Stimulated activated CD4-positive, alpha-beta T cell treated with anti-CD3 and anti-CD28 coated beads, TNF-alpha, amount 100 ng/mL, for 1 hour (primary cell): ENCODE measurements at places on chromosomes 11 and 22.

- no peak for DNase-seq
Measured at GRCh38 chr11:111846636-111847035, 24.7 kb downstream of the ALG9 start.

GRCh38 chr11:68574308-68574707 lies 110.0 kb upstream of the GAL start:
- DNase-seq, result no peak

- no peak for DNase-seq
Measured at GRCh38 chr22:49638788-49639187, 188.9 kb downstream of the BRD1 start.

GRCh38 chr11:37532271-37532670 lies 934.2 kb upstream of the RAG2 start:
- DNase-seq, result no peak

- no peak for DNase-seq
Measured at GRCh38 chr11:88175569-88176075, 379 bp upstream of the RAB38 start.

DNA sequence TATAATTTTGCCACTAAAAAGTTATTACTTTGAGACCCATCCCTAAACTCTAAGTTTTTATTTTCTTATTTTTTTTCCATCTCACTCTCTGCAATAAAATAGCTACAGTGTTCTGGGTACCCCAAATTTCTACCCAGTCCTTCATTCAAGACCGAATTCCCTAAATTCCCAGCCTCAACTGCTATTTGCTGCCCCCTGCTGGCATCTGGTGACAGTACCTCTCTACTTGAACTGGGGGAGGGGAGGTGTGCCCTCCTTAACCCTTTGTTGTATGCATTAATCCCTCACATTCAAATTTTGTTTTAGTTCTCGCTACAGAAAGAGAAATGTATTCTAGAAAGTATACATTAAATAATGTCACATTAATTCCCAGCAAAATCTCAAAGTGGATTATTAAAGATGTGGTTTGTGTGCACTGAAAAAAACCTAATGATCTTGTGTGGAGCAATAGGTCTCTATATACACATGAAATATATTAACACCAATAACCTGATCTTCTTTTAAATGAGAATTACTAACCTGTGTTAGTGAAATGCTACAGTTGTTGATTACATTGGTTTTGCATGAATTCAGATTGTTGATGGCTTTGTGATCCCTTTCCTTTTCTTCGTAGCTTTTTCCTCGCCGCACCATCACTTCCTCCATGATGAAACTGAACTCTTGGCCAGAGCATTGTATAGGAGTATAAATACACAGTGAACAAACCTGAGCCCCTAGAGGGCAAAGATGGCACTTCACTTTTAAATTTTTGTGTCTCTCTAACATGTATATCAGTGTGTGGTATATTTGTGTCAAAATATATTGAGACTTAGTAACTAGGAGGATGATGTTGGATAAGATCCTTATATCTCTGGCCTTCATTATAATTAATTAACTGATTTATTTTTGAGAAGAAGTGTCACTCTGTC lies 590.0 kb downstream of the METTL15 start:
- no peak for DNase-seq

DNA sequence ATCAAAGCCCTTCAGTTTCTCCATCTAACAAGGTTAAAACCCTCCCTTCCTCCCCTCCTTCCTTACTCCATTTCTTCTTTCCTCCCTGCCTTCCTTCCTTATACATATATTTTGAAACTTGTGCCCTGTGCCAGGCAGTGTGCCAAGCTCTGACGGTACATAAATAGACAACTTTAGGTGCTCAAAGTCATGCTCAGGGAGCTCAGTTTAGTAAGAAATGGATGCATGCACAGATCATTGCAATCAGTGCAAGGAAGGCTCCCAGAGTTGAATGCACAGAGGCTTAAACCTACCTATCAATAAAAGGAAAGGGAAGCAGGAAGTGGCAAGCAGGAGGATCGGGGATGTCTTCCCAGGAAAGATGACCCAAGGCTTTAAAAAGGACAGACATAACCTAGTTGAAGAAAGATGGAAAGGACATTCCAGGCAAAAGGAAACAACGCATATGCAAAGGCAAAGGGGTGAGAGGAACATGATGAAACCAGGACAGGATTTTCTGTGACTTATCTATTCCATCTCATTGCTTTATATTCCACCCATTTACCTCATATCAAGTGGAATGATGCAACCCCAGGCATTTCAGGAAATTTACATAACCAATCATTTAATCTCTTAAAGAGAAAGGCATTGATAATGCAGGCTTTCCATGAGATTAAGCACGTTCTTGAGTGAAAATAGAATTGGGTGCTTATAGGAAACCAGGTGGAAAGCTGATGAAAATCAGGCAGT lies 13.2 kb downstream of the FZD4 start:
- no peak for DNase-seq

DNA sequence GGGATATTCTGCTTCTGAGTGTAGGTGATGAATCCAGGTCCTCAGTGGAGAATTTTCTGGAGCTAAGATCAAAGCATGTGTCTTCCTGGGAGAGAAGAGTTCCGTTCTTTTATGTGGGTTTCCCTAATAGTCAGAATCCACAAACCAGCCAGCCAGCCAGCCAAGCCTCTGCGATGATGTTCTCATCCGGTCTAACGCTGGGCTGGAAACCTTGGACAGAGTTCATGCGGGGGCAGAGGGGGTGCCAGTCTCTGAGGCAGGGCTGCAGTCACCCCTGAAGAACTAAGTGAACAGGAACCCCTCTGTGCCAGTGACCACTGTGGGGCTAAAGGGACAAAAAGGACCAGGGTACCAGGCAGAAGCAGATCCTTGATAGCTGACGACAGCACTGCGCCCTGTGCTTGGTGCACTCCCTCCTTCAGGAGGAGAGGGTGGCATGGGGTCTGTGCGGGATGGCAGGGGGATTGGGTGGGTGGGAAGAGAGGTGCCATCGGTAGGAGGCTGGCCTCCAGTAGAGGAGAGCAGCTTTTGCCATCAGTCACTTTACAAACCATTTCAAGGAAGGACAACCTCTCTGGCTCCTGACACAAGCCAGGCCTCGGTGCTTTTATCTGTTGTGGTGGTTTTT lies 27.1 kb downstream of the ADAMTS15 start:
- DNase-seq, result no peak

- DNase-seq, result no peak
Measured at GRCh38 chr11:120739780-120740179, 228.2 kb downstream of the GRIK4 start.

- no peak for DNase-seq
Measured at GRCh38 chr22:47533961-47534803, 771.7 kb downstream of the TBC1D22A start.

- no peak for DNase-seq
Measured at GRCh38 chr22:23215294-23216241, 35.3 kb downstream of the BCR start.

- DNase-seq, result peak; percentile 58
Measured at GRCh38 chr22:20080445-20080775, 369 bp downstream of the DGCR8 start.

GRCh38 chr11:70191495-70192140 lies 11.5 kb upstream of the FADD start:
- peak; percentile 17 for DNase-seq

- no peak for DNase-seq
Measured at GRCh38 chr22:37418627-37419369, 8.5 kb downstream of the ELFN2 start.

- no peak for DNase-seq
Measured at GRCh38 chr11:110317516-110317932, 21.1 kb upstream of the RDX start.

- DNase-seq, result no peak
Measured at GRCh38 chr22:37533995-37534394, 14.8 kb upstream of the CARD10 start.

DNA sequence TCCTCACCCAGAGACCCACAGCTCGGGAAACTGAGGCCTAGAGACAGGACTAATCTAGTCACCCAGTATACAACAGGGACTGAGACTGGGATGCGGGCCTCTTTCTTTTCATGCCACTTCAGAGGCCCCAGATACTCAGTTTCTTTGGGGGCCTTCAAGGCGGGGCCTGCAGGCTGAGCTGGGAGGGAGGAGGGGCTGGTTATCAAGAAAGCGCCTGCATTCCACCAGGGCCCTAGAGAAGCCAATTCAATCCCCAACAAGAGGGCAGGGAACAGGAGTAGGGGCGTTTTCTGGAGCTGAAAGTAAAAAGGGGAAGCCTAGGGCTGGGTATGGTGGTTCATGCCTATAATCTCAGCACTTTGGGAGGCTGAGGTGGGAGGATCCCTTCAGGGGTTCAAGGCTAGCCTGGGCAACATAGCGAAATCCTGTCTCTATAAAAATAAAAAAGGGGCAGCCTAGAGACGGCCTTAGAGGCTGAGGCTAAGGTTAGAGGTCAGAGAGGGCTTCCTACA lies 1.6 kb downstream of the ATG2A start:
- no peak for DNase-seq

GRCh38 chr22:35392357-35392756 lies 7.6 kb upstream of the MCM5 start:
- no peak for DNase-seq

DNA sequence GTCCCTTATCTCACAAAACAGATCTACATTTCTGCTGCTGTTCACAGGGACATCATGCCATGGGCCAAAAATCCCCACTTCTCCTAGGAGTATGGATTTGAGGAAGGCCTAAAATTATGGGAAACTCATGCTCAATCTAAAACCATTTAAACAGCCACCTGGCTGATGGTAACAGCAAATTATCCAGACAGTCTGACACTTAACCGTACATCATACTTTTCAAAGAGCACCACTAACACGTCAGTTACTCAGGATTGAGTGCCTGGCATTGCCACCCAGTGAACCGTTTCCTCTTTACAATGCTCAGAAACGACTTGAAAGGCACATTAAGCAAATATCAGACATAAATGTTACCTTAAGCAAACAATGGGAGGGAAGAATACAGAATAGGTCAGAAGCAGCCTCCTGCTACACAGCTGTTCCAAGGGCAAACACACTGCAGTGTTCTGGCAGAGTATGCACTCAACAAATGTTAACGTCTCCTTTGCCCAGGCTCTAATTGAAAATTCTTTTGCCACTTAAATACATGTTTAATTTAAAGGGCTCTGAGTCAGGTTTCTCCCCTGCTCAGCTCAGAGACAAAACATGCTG lies 18.8 kb upstream of the SLC36A4 start:
- DNase-seq, result no peak

DNA sequence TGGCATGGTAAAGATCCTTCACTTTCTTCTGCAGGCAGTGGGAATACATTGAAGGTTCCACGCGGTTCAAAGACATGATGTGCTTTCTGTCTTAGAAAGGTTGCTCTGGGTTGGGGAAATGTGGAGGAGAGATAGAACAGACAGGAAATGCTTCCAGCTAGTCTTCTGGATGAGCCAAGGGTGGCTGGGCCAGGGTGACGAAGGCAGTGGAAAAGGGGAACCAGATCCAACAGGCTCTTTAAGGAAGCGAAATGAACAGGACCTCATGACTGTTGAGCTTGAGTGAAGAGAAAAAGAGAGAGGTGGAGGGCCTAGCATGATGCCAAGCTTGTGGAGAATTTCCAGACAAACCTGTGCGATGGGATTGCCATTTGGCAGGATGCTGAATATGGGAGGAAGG lies 56.4 kb upstream of the LMO1 start:
- DNase-seq, result no peak

DNA sequence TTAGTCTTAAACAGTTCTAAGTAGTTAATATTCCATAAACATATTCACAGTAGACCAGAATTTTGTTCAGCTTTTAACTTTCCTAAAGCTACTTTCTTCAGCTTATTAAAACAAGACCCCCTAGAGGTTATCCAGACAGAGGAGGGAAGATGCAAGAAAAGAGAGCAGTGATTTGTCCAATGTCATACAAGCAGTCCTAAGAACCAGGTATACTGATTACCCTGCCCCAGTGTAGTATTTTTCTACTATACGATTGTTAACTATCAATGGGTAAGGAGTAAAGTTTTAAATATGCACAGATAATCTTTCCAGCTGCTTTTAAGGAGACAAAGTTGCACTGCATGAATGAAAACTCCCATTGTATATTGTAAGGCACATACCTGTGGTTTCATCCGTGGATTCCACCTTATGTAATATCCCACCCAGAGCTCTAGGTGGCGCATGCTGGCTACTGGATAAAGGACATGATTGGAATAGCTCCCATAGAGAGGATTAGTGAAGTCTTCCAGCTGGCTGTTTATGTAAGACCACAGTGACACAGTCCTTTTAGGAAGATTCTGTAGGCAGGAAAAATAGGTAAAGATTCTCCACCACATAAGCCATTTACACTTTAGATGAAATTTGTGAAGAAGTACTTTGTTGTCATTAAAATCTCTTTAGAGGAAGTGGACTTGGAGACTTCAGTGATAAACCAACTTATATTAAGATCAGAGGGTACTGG lies 45.6 kb downstream of the CEP57 start:
- peak; percentile 5 for DNase-seq

DNA sequence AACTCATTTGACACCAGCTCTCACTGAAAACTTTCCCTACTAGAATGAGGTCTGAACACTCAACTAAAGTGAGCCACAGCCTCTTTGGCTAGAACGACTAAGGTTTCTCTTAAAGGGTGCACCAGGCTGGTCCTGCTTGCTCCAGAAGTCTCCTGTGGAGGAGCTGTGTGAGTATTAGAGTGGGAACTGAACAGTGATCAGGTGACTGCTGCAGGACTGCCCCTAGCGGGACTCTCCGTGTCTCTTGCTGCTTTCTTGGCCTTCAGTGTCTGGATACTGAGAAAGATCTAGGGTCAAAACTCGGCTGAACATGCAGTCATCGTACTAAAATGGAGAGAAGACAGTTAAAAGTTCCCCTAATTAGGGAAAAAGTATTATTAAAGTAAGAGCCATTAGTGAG lies 34.6 kb downstream of the FAM118A start:
- DNase-seq, result no peak

GRCh38 chr11:1305501-1306056 lies 3.9 kb downstream of the TOLLIP start:
- no peak for DNase-seq

DNA sequence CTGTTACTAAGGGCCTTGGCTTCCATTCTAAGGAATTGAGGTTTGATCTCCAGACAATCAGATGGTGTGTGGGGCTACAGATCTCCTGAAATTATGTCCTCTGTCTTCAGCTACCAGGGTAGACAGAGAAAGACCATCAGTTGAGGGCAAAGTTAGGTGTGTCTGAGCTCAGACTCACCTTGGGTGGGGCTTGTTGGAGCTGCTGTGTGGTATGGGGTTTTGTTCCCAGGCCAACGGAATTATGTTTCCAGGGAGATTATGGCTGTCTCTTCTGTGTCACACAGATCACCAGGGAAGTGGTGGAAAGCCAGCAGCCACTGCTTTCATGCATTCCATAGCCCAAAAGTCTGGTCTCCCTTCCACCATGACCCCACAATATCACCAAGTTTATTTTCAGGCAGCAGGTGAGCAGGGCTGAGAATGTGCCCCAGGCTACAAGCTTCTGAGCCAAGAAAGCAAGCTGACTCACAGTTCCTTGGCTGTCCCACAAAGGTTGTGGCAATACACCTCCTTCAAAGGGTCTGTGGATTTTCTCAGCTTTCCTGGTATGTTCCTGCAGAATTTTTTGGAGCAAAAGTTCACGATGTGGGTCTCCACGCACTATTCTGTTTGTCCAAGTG lies 714.9 kb downstream of the LUZP2 start:
- DNase-seq, result no peak

DNA sequence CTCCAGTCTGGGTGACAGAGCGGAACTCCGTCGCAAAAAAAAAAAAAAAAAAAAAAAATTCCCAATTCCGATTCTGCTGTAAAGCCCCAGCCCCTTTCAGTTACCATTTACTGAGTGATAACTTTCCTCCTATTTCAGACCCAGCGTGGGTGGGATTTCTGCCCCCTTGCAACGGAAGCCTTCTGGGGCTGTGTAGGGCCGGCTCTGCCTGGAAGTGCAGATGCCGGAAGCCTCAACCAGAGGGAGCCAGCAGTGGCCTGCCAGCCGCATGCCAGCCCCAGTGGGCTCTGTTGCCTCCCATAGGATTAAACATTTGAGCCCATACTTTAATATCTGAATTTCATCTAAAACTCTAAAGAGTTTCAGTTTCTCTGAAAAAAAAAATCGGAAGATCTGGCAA lies 60.0 kb upstream of the NUP50 start:
- DNase-seq, result no peak
